Left kidney (tissue), 8 donors: ENCODE measurements at places on chromosomes 4 and X. TPM values are rescaled to one million over a fixed set of nuclear protein-coding genes. Genes with fewer than 3 reads are reported as not detected.

- DNase-seq = no peak
These were observed 379.8 kb downstream of the DCAF12L2 start for GRCh38 chrX:125786316-125786715.

- no peak for DNase-seq
These were observed 49.2 kb upstream of the SCRG1 start for GRCh38 chr4:173448103-173448502.

DNA sequence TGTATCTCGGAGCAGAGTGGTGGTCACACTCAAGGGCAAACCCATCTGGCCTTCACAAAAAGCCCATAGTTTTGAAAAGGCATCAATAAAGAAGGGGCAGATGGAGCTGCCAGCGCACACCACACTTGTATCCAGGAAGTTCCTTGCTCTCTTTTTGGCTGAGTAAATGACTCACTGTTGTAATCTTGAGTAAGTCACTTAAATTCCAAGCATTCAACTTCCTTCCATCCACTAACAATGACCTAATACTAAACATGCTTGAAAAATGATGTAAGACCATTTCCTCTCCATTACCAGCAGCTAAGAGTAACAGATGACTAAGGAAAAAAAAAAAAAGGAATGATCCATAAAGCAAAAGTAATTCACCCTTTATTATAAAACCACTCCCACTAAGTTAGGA, 32.4 kb upstream of the MYOZ2 start:
- no peak for DNase-seq

DNA sequence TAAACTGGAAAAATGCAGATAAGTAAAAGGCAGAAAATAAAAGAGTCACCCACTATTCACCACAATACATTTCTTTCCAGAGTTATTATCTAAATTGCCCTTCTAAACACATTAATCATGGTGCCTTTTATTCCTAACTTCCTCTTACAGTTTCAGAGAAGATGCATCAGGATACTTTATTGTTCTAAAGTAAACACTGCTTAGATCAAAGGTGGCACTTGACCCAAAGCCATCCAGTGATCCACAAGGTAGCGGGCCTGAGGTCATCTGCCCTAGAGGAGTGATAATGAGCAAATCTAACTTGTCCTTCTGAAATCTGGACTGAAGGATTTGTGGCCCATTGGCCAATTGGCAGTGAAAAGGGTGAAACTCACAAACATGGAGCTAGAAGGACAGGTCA, 12.0 kb upstream of the TMEM154 start:
- DNase-seq = no peak

TAF7L gene
- 0.67 TPM for polyA plus RNA-seq

CENPVL1 gene
- 0.28 TPM for polyA plus RNA-seq

- DNase-seq = no peak
These were observed 78.2 kb upstream of the C4orf54 start for GRCh38 chr4:99735822-99736221.

MAGED4 gene
- polyA plus RNA-seq = 46.5 TPM

DNA sequence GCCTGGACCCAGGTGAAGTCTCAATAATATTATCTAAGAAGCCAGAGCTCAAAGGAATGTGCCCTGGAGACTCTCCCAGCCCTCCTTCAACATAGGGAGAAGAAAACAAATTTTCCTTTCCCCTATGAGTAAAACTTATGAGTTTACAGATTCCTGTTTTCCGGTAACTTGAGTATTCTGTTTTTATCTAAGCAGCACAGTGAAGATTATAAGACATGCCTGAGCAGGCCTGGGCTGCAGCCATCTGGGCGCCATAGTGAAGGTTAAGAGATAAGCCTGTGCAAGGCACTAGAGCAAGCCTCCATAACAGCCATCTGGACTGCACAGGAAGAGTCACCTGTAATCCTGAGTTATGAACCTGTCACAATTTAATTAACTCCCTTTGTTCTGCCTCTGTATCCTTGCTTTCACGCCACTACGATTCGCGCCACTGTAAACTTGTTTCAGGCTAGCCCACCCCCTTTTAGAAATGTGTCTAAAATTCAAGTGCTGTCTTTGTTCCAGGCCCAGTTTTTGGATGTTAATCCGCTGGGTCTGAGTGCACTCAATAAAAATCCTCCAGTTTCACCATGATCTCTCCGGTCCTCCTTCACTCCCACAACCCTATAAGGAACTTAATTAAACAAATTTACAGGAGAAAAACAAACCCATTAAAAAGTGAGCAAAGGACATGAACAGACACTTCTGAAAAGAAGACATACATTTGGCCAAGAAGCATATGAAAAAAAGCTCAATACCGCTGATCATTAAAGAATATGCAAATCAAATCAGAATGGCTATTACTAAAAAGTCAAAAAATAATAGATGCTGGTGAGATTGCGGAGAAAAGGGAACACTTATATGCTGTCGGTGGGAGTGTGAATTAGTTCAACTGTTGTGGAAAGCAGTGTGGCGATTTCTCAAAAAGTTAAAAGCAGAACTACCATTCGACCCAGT, 189.5 kb downstream of the APBB2 start:
- DNase-seq = no peak
